ENCODE measurements at places on chromosomes 7 and 10.

- DNase-seq = no peak
Observed at GRCh38 chr7:51312951-51313737, 3.5 kb downstream of the COBL start.

- no peak for DNase-seq
Observed at GRCh38 chr10:110057456-110057855, 49.7 kb downstream of the ADD3 start.

DNA sequence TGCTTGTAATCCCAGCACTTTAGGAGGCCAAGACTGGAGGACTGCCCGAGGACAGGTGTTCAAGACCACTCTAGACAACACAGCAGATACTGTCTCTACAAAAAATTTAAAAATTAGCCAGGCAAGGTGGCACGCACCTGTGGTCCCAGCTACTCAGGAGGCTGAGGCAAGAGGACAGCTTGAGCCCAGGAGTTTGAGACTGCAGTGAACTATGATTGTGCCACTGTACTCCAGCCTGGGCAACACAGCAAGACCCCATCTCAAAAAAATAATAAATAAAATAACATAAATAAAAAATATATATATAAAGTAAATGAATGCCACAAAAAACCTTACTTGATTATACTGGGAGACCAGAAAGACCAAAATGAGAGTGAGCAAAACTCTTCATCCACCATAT, 20.8 kb upstream of the PBLD start:
- DNase-seq = no peak

GRCh38 chr10:71314028-71314693, 4.9 kb upstream of the SLC29A3 start:
- DNase-seq = peak; percentile 78

DNA sequence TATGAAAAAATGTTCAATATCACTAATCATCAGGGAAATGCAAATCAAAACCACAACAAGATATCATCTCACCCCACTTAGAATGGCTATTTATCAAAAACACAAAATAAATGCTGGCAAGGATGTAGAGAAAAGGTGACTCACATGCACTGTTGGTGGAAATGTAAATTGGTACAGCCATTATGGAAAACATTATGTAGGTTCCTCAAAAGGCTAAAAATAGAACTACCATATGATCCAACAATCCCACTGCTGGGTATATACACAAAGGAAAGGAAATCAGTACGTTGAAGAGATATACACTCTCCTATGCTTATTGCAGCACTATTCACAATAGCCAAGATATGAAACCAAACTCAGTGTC, 50.2 kb downstream of the CDK1 start:
- no peak for DNase-seq

- DNase-seq = no peak
Observed at GRCh38 chr7:134943785-134944400, 42.4 kb upstream of the AGBL3 start.

DNA sequence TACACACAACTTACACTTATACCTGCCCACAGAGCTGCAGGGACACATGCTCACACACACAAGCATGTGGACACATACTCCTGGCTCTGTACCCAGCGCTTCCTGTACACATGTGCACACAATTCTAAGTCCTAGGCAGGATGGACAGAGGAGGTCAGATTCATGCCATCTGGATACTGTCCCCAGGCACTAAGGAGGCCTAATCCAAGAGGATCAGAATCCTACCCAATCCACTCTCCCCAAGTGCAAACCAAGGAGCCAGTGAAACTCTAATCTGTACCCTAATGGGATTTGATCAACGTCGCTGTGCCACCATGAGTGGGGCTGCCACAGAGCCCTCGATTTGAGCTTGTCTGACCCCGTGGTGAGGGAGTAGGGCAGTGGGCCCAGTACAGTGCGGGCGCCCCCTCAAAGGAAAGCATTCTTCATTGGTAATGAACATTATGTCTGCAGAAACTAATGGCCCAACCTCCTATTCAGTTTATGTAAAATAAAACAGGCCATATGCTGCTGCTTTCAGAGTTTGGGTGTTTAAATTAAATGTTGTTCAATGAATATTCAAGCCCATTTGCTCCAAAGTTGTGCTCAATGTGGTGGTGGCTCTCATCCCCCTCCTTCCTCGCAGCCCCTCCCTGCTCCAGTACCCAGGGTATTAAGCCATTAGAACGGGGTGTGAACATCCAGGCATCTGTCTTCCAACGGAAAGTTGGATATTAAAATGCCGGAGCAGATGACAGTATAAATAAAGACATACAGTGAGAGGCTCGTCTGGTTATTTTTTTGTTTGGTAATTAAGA, 26.4 kb downstream of the RPS24 start:
- DNase-seq = no peak

DNA sequence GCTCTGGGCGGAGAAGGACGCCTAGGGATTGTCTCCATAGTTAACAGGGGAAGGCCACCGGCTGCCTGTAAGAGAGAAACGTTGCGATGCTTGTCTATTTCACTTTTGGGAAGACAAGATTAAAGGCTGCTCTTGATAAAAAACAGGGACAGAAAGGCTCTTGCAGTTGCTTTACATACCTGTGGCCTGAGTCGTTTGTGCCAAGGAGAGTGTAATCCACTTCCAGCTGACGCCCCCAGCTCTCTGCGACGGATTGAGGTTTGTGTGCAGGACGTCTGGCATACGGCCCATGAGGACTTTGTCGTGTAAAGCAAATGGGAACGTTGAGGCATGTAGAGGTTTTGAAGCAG, 1.1 kb downstream of the MAP3K8 start:
- peak; percentile 82 for DNase-seq

GRCh38 chr10:95790982-95791381, 35.0 kb downstream of the ENTPD1 start:
- DNase-seq = no peak

GRCh38 chr7:134992626-134993179, 6.4 kb downstream of the AGBL3 start:
- no peak for DNase-seq

GRCh38 chr10:44801383-44802327, 109.5 kb upstream of the TMEM72 start:
- no peak for DNase-seq

DNA sequence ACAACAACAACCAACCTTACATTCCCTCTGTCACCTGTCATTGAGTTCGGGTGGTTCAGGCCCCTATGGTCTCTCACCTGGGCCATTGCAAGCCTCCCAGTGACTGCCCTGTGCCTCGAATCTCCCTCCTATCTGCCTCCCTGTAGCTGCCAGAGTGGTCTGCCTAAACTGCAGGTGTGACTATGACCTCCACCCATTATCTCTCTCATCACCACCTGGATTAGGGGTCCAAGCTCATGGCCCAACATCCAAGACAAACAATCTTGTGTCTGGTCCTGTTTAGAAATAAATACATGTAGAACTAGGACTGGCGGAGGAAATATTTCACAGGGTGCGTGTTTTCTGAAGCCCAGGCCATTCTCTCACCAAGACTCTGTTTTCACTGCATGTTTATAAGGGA, 146.6 kb downstream of the HERPUD2 start:
- no peak for DNase-seq

DNA sequence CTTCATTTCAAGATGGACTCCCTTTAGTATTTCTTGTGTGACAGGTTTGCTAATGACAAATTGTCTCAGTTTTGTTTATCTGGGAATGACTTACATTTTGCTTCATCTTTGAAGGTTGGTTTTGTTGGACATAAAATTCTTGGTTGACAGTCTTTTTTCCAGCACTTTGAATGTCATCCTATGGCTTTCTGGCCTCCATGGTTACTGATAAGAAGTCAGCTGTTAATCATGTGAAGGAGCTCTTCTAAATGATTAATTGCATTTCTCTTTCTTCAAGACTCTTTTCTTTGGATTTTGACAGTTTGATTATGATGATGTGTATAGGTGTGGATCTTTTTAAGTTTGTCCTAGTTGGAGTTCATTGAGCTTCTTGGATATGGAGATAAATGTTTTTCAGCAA, 26.9 kb upstream of the HHEX start:
- DNase-seq = no peak

- DNase-seq = peak; percentile 97
Observed at GRCh38 chr7:129958643-129959470, 6.1 kb upstream of the UBE2H start.

- DNase-seq = no peak
Observed at GRCh38 chr7:20287317-20287716, 43.4 kb upstream of the ITGB8 start.

DNA sequence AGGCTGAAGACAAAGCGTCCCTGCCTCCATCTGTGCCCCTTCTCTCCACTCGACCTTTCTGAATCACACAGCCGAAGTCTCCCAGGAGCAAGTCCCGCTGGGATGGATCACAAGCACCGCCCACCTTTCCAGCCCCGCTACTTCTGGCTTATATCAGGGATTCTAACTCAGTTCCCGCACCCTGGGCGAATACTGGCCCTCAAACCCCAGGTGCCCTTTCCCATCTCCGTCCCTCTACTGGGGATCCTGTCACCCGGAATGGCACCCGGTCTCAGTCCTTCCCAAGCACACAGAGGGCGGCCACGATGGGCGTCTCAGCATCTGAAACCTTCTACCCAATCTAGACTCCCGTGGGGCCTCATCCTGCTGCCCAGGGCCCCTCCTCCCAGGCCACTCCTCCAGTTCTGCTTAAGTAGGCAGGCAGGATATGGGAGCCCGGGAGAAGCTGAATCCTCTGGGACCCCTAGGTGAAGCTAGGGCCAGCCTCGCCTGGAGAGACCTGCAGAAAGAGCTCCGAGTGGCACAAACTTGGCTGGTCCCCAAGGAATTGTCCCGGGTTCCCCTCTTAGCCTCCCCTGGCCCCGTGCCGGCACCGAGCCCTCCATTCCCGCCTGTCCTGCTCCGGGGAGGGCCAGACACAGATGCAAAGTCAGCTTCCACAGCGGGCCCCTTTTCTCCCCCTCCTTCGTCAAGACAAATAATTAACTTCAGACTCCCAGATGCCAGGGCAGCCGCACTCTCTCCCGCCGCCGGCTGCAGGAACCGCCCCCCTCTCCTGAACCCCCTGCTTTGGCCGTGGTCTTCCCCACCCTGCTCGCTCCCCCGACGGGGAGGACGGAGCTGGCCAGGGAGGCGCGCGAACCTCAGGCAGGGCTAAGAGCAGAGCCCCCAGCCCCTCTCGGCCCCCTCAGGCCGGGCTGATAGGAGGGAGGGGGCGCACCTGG, 612 bp downstream of the KCP start:
- DNase-seq = peak; percentile 90

GRCh38 chr7:67343572-67343971, 346.9 kb downstream of the TYW1 start:
- DNase-seq = no peak

- peak; percentile 14 for DNase-seq
Observed at GRCh38 chr7:64893401-64893800, 9.7 kb upstream of the ZNF273 start.

- no peak for DNase-seq
Observed at GRCh38 chr10:30822693-30823465, 193.3 kb upstream of the LYZL2 start.

DNA sequence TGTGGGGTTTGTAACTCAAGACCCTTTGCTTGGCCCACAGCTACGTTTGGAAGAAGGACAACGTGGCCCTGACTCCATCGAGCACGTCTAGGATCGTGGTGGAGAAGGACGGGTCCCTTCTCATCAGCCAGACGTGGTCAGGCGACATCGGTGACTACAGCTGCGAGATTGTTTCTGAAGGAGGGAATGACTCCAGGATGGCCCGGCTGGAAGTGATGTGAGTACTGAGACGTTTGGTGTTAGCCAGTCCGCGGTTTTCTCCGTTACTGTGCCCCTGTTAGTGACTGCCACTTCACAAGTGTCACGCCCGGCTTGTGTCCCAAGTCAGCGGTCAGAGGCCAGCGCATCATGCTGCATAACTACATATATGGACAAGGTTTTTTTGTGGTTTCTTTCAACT, 673.3 kb downstream of the SDK1 start:
- peak; percentile 27 for DNase-seq

DNA sequence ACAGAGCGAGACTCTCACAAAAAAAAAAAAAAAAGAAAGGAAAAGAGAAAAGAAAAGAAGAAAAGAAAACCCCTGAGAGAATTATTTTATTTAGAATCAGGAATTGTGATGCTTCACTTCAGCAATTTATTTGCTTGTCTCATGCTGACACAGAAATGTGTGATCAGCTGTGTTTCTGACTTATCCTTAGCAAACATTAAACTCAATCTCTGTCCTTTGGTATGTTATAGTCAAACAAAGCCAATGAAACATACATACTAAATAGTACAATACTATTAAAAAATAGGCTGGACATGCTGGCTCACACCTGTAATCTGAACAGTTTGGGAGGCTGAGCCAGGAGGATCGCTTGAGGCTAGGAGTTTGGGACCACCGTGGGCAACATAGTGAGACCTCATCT, 733.0 kb upstream of the FZD8 start:
- DNase-seq = no peak

GRCh38 chr7:113408999-113409398, 290.6 kb upstream of the SMIM30 start:
- no peak for DNase-seq

DNA sequence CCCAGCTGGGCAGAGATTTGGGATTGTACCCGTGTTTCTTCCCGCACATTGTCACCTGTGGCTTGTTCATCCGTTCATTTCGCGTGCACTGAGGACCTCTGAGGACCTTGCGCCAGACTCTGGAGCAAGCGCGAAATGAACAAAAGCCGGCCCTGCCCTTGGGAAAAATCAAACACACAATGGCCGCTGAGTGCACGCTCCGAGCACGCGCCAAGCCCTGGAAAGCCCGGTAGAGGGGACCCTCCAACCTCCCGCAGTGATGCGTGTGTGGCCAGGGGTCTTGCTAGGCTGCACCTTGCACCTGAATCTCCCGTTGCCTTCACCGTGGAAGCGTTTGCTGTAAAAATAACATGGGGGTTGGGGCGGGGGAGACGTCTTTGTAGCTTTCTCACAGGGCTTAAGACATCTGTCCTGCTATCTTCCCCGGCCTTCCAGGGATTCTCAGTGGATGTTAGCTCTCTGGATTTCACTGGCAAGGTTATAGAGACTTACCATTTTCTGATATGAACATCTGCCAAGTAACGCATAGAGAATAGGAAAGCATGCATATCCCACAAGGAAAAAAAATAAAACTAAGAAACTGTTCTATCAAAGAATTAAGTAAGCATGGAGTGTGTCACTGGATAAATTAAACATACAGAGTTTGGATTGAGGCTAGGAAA, 37.3 kb downstream of the ZNF777 start:
- no peak for DNase-seq

- DNase-seq = no peak
Observed at GRCh38 chr10:81564143-81564542, 310.9 kb upstream of the NRG3 start.

DNA sequence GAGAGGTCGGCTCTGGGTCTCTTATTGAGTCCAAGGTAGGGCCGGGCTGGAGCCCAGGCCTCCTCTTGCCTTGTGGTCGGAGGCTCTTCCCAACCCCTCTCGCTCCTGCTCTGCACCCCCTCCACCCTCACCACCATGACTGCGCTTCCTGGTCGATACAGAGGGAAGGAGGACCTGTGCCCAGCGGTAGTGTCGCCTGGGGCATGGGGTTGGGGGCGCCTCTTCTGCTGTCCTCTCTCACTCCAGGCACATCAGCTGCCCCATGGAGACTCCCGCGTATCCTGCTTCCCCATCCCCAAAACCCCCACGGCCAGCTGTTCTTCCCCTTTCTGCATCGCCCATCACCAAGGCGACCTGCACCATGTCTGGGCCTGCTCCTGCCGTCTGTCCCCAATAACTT, 44.4 kb downstream of the TMEM270 start:
- DNase-seq = peak; percentile 36
